GM06990 (cell line): ENCODE measurements at places on chromosomes 4 and X.

GRCh38 chrX:82813671-82814078 is 694.4 kb upstream of the POU3F4 start:
- DNase-seq, result no peak

- no peak for DNase-seq
Measured at GRCh38 chr4:20615486-20616260, 84.6 kb upstream of the PACRGL start.

GRCh38 chrX:12563121-12563520 is 228.1 kb upstream of the PRPS2 start:
- no peak for DNase-seq

DNA sequence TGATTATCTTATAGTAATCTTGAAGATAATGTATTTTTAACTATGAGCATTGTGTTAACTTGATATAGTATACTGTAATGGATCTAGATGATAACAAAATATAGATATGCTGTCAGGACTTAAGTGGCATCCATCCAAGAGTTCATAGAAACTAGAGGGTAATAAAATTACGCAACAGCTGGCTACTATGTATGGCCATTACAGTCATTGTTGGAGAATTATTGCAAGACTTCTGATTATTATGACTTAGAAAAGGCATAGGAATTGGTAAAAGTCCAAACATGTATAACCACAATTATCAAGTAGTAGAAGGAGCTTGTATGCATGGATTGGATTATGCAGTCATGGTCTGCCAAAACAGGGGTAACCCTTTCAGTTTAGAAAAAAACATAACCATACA is 9.5 kb downstream of the OGT start:
- no peak for DNase-seq

DNA sequence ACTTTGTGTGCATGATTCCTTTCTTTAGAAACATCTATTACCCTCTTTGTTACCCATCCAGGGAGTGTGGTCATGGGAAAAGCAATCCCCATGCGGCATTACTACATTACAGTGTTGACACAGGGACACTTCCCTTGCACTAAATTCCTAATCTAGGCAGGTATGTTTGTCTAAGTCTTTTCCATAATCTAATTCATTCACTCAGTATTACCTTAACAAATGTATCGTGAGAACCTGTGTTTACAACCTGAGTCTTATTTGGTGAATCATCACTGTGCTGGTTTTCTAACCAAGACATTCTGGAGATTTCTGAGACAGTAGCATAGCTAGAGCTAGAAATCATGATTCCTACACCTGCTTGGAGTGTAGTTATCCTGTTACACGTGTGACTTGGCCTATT is 326.8 kb downstream of the BMPR1B start:
- DNase-seq, result no peak

GRCh38 chrX:5876984-5877596 is 351.6 kb downstream of the NLGN4X start:
- DNase-seq, result no peak
